ENCODE measurements at places on chromosomes 12 and 14.

DNA sequence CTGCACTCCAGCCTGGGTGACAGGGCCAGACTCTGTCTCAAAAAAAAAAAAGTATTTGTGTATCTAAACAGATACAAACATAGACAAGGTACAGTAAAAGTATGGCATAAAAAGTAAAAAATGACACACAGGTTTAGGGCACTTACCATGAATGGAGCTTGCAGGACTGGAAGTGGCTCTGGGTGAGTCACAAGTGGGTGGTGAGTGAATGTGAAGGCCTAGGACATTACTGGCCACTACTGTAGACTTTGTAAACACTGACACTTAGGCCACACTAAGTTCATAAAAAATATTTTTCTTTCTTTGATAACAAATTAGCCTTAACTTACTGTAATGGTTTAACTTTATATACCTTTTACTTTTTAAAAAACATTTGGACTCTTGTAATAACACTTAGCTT lies 38.0 kb upstream of the EIF5 start:
- DNase-seq = no peak

DNA sequence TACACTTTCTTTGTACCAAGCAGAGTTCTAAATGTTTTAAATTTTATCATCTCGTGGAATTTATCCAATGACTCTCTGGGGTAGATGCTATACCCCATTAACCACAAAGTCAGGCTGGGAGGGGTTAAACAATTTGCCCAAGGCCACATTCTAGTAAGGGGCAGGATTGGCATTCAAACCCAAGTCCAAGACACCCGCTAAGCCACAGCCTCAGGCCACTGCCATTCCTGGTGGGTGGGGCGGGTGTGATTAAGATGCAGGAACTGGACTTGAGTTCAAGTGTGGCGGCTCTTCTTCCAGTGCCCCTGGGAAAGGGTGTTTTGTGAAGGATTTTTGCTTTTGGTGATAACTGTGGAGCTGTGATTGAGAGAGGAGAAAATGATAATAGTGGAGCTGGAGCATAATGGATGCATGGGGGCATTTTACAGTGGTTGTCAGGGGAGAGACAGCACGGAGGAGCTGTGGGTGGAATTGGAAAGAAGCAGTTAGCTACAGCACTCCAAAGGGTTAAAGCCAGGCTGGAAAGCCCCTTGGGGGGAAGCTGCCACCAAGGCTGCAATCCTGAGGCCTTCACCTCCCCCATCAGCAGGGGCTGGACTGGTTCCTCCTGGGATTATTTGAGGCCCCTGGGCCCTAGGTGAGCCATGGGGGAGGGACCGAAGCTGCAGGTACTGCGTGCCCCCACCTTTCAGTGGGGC lies 1.0 kb upstream of the VRTN start:
- DNase-seq = no peak

- DNase-seq = no peak
These were observed 28.3 kb downstream of the MMAB start for GRCh38 chr12:109544955-109545531.

- DNase-seq = no peak
These were observed 7.6 kb downstream of the RXYLT1 start for GRCh38 chr12:63787306-63787705.

GRCh38 chr14:103121846-103122584 lies 1.2 kb upstream of the TNFAIP2 start:
- no peak for DNase-seq

- DNase-seq = no peak
These were observed 34.3 kb downstream of the CCNK start for GRCh38 chr14:99515301-99516155.

- no peak for DNase-seq
These were observed 343.0 kb downstream of the BMP4 start for GRCh38 chr14:53613404-53614253.

DNA sequence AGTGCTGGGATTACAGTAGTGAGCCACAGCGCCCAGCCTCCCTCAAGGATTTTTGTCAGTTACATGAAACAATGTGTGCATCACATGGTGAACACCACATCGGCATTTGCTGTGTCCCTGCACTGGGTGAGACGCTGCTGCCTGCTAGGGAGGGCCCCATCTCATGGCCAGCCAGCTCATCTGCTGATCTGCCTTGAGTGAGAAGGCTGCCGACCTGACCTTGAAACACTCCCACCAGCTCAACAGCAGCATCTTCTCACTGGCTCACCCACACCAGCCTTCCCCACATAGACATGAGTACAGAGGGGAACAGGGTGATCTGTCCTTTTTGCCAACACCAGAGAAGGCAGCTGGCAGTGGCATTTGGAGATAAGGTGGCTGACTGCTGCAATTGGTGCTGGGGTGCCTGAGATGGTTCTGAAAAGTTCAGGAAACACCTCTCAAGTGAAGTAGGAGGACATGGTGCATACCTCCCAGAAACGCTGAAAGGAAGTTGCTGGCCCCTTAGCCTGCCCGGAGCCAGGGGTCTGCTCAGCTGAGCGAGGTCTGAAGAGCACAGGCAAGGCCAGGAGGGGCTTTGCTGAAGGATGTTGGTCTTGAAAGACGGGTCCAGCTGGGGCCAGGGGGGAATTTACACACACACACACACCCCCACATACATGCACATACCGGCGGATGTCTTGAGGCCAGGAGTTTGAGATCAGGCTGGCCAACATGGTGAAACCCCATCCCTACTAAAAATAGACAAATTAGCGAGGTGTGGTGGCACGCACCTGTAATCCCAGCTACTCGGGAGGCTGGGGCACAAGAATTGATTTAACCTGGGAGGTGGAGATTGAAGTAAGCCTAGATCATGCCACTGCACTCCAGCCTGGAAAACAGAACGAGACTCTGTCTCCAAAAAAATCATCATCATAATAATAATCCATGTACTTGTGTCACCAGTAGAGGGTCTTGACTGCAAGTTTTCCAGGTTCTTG lies 14.3 kb upstream of the PPP1R13B start:
- DNase-seq = no peak

DNA sequence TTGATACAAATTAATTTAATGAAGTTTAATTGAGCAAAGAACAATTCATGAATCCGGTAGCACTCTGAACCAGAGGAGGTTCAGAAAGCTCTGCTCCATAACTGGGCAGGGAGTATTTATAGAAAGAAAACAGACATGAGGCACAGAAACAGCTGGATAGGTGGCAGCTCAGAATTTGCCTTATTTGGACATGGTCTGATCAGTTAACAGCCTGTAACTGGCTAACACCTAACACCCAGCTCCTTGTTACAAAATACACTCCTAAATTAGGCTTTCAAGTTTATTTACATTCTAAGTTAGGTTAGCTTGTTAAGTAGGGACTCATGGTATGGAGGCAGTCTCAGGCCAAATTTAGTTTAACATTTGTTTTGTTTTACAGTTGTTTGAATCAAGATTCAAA lies 67.8 kb upstream of the TMCC3 start:
- no peak for DNase-seq

DNA sequence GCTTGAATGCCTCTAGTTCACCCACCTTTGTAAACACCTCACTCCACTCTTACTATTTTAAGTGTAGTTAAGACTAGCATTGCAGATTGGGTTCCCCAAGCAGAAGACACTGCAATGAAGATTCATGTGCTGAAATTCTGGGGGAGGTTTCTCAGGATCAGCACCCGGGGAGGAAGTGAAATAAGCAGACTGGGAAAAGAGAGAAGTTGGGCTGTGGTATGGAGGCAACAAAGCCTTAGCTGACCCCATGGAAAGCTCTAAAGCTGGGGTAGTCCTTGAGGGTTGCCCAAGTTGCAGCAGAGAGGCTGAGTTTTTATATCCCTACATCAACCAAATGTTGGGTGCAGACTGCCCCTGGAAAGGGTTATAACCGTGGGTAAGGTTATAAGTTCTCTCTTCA lies 23.9 kb upstream of the IGF1 start:
- DNase-seq = no peak

- DNase-seq = no peak
These were observed 678 bp downstream of the TRMT61A start for GRCh38 chr14:103529383-103530365.

DNA sequence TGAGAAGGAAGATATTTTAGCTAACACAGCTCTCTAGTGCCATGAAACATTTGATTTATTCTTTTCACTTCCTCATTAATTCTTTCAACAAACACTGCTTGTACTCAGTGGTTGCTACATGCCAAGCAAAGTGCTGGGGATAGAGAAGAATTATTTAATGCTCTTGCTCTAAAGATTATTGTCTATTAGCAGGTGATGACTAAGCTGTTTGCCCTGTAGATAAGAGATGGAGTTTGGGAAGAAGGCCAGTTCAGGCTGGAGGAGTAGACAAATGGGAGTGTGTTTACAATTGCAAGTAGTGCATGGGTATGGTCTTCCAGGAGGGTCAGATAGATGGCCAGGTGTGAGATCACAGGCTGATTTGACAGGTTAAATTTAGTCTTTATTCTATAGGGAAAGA lies 99.8 kb upstream of the SEL1L start:
- no peak for DNase-seq

GRCh38 chr14:104650057-104650980 lies 39.1 kb upstream of the INF2 start:
- DNase-seq = peak; percentile 74

- no peak for DNase-seq
These were observed 5.3 kb downstream of the GYS2 start for GRCh38 chr12:21599143-21599999.

DNA sequence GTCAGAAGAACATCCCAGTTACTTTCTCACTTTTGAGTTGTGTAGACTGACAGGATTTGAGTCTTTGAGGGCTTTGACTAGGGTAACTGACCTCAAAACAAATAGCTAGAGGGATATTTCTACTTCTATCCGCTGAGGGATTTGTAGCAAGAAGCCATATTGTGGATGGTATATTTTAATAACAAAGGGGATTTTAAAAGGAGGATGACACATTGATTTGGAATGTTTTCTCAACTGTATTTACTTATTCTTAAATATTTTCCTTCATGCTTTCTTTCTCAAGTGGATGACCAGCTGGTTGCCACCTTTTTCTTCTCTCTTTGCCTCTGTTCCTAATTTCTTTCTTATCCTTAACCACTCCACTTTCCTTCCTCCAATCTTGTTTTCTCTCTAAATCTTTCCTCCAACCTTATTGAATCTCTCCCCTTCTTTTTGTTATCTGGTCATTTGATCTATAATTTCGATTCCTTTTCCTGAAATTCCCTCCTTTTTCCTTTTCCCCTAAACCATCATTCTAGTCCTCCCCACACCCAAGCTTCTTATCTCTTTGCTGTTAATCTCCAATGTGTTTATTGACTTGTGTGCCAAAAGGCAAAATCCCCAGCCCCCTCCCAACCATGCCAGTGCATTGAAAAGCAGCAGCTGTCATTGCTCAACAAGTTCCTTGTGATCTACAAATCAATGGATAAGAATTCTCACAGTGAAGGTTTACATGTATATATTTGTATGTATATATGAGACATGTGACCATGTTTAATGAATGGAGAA lies 411.6 kb downstream of the RAD51B start:
- DNase-seq = no peak

DNA sequence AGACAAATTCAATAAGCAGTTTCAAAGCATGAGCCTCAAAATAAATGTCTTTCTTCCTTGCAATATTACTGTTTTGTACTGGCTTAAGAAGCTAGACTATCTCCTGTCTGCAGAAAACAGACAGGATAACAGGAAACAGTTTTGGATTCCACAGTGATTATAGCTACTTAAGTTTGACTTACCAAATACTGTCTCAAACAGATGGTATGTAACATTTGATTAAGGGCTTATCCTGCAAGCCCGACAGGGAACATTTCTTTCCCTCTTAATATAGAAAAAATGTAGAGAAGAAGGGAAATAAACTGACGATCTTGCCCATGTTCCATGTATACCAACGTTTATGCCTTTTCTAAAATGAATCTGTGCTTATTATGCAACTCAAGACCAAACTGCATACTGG lies 179.9 kb upstream of the EEA1 start:
- DNase-seq = no peak

DNA sequence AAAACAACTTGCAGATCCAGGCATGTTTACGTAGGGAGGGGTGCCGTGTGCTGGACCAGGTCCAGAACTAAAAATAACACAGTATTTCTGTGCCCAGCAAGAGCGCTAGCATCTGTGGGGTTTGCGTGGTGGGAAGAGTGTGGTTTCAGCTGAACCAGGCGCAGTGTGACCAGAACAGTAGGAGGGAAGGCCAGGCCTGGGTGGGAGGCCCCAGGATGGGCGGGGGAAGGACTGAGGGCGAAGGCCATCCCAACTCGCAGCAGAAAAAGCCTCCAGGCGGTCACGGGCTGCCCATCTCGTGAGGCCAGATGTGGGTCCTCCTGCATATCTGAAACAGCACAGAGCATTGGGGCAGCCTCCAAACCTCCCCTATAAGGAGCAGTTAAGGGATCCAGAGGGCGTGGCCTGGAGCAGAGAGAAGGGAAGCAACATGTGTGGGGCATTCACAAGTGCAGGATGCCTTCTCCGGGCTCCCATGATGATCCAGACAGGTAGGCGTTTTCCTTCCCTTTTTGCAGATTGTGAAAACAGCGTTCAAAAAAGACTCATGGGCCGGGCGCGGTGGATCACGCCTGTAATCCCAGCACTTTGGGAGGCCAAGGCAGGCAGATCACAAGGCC lies 17.8 kb upstream of the CD9 start:
- DNase-seq = no peak

- DNase-seq = no peak
These were observed 52.2 kb downstream of the FAR2 start for GRCh38 chr12:29201296-29201695.

DNA sequence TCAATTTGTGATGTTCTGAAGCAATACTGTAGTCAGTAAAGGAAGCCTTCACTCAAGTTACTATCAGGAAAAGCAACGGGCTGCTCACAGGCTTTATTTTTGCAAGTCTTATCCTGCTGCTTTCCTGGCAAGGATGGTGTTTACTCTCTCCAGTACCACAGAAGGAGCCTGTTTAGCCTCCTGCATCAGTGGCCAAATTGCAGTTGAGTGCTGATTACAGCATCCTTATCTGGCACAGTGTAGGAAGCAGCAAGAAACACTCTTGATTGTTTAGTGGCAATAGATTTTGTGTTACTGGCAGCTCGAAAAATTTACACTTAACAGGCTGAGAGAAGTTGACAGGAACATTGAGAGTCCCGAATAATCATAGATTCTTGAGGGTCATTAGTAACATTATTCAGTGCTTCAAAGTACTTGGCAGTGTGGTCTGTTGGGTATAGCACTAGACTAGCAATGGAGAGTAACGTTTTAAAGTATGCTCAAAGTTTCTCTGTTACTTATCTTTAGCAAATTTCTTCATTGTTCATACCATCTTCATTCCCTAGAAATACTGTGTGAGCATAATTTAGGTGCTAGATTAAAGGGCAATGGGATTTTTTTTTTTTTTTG lies 11.7 kb downstream of the TULP3 start:
- DNase-seq = no peak

DNA sequence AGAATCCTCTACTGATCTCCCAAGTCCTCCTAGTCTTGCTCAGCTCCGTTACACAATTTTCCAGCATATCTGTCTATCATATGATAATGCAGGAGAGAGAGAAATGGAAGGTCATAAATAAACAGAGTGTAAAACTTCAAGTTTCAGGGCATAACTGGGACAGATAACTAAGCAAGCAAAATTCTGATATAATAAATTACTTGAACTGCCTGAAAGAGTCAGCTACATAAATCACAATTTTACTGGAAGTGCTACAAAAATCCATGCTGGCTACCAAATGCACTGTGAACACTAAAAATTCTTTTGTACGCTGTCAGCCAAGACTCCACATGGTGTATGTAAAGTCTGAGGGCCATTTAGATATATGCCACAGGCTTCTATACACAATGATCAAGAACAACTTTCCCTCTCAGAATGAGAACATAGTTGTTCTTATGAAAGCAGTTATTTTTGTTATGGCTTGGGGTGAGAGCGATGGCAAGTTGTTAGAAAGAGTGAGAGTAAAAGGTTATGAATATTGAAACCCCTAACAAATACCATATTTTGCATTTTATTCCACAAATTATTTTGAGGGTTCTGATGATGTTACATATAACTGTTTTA lies 41.1 kb downstream of the GRIP1 start:
- no peak for DNase-seq
